ENCODE measurements at places on chromosomes 12 and 14.

- DNase-seq, result peak; percentile 55
These were observed 6.9 kb upstream of the NTS start for GRCh38 chr12:85866986-85867776.

GRCh38 chr14:93535537-93535936 lies 104.8 kb downstream of the UNC79 start:
- DNase-seq, result no peak

DNA sequence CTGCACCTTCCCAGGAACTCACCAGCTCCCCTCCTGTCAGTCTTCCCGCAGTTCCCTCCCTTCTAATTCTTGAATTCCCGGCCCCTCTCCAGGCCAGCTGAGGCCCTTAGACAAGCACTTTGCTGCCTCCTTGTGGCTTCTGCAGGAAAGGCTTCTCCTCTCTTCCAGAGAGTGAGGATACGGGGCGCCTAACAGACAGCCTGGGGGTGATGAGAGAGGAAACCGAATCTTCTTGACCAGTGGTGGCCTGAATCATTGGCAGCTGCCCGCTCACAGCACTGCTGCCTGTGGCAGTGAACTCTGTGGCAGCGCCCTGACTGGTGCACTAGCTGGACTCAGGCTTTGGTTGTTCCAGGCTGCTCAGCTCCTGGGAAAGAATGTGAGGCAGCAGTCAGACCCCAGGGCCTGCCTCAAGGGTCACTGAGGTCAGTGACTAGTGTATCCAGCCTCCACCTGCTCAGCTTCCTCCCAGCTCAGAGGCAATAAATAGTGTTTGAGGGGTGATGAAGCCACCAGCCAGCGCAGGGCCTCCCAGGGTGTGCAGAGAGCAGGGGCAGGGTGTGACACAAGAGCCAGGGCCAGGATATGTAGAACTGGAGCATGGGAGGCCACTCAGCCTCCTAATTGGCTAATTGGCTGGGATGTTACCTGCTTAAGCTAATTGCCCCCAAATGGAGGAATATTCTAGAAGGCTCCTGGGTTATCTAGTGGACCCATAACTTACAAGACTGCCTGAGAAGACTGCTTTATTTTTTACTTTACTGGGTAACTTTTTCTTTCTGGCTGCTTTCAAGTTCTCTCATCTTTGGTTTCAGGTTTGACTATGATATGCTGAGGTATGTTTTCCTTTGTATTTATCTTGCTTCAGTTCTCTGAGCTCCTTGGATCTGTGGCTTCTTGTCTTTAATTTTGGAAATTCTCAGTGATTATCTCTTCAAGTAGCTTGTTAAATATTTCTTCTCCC lies 12.9 kb upstream of the MCRS1 start:
- DNase-seq, result peak; percentile 93

DNA sequence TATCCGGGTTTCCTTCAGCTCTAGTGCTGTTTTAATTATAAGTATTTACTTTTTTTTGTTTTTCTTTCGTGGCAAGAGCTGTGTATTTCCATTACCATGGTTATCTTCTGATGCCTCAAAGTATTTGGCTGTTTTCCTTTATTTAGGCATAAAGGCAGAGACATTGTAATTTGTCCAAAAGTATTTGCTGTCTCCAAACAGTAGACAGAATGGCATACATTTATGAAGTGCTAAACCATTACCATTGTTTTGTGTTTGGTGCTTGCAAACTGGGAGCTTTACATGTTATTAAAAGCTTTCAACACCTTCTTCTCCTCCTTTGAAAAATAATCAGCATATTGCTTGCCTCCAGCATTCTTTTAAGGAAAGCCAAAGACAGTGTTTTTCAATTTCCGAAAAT lies 46.3 kb downstream of the FLRT2 start:
- DNase-seq, result no peak

DNA sequence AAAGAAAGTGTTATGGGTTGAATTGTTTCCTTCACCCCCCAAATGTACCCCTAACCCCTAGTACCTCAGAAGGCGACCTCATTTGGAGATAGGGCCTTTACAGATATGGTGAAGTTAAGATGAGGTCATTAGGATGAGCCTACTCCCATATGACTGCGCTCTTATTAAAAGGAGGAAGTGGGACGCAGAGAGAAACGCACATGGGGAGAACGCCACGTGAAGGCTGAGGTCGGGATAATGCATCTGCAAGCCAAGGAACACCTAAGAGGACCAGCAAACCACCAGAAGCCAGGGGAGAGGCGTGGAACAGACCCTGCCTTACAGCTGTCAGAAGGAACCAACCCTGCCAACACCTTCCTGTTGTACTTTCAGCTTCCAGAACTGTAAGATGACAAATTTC lies 1.7 kb upstream of the NRIP2 start:
- DNase-seq, result no peak

DNA sequence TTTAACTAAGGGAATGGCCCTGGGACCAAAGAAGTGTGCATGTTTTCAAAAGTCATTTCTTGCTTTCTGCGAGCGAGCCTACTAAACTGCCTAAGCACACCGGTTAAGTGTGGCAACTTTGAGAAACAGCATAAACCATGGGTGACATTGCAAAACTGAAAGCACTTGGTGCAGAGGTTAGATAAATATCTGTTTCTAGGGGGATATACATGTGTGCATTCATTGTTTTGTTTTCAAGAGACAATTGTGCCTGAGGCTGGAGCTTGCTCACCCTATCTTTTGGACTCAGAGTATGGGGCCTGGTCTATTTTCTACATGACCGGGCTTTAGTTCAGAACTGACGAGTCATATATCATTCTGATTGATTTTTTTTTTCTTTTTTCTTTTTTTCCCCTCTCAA lies 923.4 kb downstream of the NRXN3 start:
- DNase-seq, result peak; percentile 33

DNA sequence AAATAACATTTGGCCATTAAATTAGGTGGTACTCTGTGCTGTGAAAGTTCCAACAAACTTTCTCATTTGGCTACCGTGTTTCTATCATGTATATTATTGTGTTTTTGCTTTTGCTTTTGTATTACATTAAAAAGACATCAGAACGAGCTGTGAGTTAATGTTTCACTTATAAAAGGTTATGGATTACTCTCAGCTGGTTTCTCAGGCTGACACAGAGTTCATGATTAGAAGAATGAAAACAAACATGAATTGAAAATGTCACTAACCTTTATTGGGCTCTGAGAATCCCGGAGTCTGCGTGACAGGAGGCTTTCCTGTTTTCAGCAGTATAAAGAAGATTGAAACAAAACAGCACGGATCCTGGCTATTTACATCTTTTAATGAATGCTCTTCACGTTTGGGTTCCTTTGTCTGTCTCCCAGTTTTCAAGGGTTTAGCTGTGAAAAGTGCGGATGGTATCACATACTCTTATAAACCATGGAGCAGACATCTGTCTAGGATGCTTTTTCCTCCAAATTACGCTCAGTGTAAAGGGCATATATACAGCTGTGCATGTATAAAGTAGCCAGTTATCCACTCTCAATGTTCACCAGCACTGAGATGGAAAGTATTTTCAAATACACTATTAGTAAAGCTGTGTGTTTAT lies 153.6 kb downstream of the PTCSC3 start:
- no peak for DNase-seq

DNA sequence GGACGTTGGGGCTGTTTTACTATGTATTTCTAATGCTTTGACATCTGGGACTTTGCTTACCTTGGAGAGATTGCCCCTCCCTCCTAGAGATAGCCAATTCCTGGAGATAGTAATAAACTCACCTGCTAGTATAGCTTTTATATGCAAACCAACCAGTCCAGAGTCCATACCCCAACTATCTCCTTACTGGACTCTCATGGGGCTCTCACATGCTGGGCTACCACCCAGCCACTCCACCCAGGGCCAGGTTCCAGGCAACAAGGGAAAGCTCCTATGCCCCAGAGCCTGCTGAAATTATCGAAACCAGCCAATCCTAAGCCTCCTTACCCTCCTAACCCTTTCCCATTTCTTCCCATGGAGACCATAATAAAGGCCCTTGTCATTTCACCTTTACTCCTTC lies 25.5 kb upstream of the MGP start:
- no peak for DNase-seq

GRCh38 chr12:43742106-43742505 lies 16.5 kb downstream of the PUS7L start:
- peak; percentile 85 for DNase-seq

DNA sequence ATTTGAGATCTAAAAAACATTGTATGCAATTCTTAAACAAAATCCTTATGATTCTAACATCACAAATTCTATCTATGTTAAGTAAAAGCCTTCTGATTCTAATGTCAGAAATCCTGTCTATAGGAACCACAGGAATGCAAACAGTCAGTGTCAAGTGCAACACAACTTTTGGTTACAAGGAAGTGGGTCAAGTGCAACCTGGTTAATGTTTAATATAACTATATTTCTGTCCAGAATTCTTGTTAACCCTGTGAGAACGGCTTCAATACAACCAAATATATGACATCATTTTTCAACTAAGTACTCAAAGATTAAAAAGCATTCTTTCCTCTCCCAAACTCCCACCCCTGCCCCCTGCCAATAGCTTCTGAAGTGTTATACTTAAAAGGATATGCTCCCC lies 107.9 kb upstream of the PLEKHA5 start:
- peak; percentile 25 for DNase-seq

DNA sequence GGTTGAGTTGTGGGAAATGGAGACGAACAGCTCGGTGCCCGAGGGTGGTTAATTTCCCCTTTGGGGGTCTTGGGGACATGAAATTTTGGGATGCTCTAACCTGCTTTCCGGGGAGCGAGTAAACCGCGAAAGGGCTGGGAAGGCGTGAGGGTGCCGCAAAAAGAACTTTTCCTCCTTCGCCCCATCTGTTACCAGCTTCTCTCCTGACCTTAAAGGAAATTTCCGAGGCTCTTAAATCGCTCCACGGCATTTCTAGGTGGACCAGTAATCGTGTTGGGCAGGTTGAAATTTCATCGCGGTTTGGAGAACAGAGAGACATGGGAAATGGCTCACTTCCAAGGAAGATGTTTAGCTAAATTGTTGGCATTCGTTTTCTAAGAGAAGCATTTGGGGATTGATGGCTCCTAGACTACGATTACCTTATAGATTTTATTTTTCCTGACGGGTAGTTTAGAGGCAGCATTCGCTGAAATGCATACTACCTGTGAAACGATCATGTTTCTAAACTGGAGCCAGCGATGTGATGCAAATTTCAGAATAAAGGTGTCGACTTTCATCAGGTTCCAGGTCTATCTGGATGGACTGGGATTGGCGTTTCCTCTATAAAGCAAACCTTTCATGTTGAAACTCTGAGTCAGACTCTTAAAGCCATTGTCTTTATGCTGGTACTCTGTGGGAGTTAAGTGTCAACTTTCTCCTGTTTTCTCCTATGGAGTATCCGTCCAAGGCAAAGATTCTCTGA lies 414.5 kb downstream of the PCNX1 start:
- DNase-seq, result peak; percentile 60

DNA sequence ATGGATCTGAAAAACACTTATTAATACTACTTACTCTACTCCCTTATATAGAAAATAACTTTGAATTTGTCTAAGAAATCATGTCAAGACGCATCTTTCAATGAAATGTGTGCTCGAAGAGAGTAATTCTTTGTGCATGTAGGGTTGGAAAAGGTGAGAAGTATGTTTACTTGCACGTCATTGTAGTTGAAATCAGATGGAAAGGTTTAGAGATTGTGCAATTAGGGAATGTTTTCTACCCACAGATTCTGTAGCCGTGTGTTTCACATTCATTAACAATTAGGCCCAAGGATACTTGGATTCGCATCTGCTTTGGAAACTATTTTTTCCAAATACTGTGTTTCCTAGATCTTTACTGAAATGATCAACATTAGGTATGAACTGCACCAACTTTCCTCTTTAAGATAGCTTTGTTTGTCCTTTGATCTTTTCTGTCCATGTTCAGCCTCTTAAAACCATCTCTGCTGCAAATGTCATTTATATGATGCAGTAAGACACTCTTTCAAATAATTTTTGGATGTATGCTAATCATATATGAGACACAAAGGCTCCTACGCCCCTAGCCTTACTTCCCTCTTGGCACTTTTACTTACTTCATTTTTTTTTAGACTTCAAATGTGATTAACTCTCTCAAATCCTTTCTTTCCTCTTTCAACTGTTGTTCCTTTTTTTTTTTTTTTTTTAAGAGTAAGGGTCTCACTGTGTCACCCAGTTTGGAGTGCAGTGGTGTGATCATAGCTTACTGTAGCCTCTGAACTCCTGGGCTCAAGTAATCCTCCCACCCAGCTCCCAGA lies 58.0 kb upstream of the PSMA6 start:
- DNase-seq, result no peak

- no peak for DNase-seq
These were observed 5.3 kb upstream of the FOXN3 start for GRCh38 chr14:89422181-89422951.

GRCh38 chr12:76653342-76653741 lies 93.8 kb upstream of the OSBPL8 start:
- DNase-seq, result no peak

GRCh38 chr12:67145692-67146091 lies 123.5 kb upstream of the CAND1 start:
- DNase-seq, result no peak

DNA sequence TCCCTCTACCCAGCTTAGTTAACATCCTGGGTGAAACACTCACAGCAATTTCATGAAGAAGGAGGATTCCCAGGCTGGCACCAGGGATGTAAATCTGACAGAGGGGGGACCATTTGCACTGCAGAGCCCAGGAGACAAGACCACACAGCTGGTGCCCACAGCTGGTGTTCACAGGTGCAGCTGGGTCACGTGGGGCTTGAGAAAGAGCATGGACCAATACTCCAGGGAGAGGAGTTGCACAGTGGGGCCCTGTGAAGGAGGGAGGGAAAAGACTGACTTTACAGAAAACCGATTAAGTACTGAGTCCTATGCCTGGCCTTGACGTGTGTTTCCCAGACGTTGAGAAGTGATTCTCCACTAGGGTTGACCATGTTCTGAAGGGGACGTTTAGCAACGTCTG lies 1316.7 kb upstream of the TMEM132C start:
- DNase-seq, result no peak

GRCh38 chr12:29752121-29752520 lies 31.6 kb downstream of the TMTC1 start:
- no peak for DNase-seq

- DNase-seq, result no peak
These were observed 22.4 kb upstream of the TAS2R42 start for GRCh38 chr12:11209113-11209512.

- peak; percentile 47 for DNase-seq
These were observed 28.4 kb upstream of the GAS2L3 start for GRCh38 chr12:100545092-100545491.

DNA sequence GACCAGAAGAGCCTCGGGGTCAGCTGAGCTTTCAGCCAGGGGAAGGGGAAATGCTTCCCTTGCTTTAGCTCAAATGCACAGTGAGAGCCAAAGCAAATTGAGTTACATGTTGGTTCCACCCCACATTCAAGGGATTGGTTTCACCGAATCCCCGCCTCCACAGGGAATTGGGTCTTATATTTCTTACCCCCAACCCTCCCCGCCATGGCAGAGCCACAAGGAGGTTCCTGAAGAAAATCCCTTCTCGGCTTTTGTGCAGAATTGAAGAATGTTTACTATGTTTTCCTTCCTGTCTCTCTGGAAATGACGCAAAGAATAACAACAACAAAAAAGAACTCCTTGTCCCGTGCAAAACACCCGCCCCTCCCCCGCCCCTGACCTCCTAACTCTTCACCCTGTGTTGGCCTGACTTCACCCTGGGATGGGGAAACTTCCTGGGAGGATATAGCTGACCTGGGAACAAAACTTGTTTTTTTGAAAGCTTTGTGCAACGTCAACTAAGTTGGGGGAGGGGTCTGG lies 21.9 kb upstream of the CIPC start:
- DNase-seq, result no peak

GRCh38 chr12:2523317-2523716 lies 271.5 kb upstream of the FKBP4 start:
- no peak for DNase-seq

Measured in EL (cell line).